Mesangial cell (primary cell): ENCODE measurements at places on chromosomes 2 and 18. TPM values are rescaled to one million over a fixed set of nuclear protein-coding genes. Genes with fewer than 3 reads are reported as not detected.

The MPHOSPH10 gene
- 4.9 and 9.1 TPM in 2 replicates for total RNA-seq

The NLRC4 gene
- total RNA-seq, result not detected in 2 replicates

The IL36RN gene
- total RNA-seq, result not detected in 2 replicates

The SLC9A4 gene
- total RNA-seq, result 0.13 TPM in 1 of 2 replicates, not detected in the other

The G6PC2 gene
- total RNA-seq, result not detected in 2 replicates

The TMEM17 gene
- total RNA-seq, result 1.6 and 2.8 TPM in 2 replicates

The CD207 gene
- not detected in 2 replicates for total RNA-seq

The SMYD1 gene
- not detected in 2 replicates for total RNA-seq

The STAMBP gene
- total RNA-seq, result 24.0 and 28.8 TPM in 2 replicates
